ENCODE measurements at places on chromosomes 11 and 22.

GRCh38 chr11:95247127-95247684, 16.2 kb upstream of the SESN3 start:
- no peak for DNase-seq

DNA sequence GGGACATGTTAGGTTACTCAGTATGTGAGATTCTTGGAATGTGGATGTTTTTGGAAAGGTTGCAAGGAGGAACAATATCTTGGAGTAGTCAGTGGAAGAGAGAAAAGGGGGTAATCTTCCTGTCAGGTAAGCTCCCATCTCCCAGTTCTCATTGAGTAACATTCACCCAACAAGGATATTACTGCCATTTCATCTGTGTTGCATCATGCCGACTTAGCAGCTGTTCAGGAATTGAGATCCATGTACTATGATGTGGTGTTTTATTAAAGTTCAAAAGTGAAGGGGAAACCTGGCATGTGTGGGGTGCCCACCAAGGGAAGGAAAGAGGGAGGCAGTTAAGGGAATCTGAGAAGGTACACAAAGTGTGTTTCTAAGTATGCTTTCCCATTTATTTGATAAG, 58.4 kb upstream of the RASSF10 start:
- DNase-seq = no peak

- DNase-seq = no peak
Observed at GRCh38 chr11:1034456-1035295, 1.8 kb downstream of the MUC6 start.

GRCh38 chr22:40122792-40123191, 54.9 kb upstream of the TNRC6B start:
- DNase-seq = no peak

DNA sequence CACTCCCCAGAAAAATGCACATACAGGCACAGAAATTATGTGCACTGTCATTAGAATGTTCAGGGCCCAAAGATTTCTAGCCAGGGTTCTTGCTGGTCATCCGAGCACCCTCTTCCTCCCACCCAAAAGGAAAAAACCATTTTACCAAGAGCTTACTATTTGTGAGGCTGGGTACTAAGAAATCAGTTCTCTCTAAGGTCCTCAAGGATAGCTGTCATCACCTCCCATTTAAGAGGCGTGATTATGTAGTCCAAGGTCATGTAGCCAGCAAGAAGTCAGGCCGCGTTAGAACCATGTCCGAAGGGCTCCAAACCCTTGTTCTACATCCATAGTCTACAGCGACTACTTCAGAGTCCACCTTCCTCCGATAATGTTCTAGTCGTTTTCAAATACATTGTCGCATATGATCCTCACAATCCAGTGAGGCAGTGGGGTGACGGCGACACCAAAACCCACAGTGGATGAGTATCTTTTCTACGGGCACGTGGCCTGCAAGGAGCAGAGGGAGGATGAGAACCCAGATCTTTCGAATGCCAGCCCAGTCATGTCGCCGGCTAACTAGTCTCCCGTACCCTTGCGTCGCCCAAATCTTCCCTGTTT, 634 bp downstream of the TIMM8B start:
- peak; percentile 57 for DNase-seq

DNA sequence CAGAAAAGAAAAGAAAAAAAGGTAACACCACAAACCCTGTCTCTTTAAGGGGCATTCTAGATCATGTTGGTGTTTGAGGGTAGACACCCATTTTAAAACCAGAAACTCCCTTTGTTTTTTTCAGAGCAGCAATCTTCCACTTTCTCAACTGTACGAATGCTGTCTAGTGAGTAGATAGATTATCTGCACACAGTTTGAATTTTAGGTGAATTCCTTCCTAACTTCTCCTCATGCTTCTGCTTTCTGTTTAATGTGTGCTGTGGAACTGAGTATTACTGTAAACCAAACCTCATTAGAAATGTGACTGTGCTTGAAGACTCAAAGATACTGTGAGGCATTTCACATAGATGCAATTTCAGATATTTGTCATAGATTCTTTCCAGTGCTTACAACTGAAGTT, 102.4 kb downstream of the PRMT3 start:
- no peak for DNase-seq

GRCh38 chr11:70065318-70066135, 12.6 kb upstream of the ANO1 start:
- no peak for DNase-seq

DNA sequence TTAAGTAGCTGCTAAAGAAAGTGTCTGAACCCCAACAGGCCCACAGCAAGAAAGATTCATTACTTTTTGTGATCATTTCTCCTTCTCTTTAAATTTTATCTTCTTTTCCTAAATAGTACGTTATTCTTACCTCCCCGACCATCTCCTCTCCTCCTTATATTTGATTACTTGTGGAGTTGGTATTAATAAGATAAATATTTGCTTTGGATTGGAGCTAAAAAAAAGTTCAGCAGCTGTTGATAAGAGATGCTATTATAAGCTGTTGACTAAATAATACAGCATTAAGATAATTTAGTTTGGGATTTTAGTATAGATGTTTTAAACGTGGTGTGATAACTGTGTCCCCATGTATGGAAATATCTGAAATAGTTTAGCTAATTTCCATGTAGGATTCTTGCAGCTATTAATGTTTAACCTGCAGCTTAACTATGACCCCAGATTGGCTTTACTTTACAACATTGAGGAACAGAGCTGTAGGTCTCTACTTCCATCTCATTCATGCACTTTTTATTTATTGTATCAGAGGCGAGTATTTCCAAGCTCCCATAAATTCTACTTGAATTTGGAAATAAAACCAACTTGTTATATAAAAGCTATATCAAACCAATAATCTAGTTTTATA, 37.8 kb downstream of the ZNF143 start:
- DNase-seq = no peak

DNA sequence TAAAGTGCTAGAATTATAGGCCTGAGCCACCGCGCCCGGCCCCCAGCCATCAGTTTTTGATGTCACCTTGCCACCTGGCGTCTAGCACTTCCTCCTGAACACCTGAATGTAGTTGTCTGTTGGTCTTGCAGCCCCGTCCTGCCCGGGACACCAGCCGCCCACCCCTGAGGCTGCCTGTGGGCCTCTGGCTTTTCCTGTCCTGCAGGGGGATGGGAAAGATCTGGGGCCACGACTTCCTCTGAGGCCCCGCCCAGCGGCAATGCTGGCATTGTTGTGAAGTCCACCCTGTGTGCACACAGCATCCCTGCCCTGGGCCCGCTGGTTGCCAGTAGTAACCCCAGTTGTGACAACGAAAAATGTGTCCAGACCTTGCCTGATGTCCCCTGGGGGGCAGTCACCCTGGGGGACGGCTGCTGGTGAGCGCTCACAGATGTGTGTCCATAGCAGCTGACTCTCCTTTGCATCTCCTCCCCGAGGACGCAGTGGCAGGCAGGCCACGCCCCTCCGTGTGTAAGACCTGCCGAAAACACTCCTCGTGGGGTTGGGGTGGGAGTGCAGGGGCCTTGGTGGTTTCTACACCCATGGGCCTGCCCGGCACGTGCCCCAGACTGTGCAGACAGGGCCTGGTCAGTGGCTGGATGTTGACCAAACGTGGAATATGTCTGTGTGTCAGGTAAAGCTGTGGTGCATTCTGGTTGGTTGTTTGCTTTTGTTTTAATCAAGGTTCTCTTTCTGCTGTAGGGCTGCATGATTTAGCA, 6.8 kb downstream of the SELENOO start:
- peak; percentile 69 for DNase-seq

DNA sequence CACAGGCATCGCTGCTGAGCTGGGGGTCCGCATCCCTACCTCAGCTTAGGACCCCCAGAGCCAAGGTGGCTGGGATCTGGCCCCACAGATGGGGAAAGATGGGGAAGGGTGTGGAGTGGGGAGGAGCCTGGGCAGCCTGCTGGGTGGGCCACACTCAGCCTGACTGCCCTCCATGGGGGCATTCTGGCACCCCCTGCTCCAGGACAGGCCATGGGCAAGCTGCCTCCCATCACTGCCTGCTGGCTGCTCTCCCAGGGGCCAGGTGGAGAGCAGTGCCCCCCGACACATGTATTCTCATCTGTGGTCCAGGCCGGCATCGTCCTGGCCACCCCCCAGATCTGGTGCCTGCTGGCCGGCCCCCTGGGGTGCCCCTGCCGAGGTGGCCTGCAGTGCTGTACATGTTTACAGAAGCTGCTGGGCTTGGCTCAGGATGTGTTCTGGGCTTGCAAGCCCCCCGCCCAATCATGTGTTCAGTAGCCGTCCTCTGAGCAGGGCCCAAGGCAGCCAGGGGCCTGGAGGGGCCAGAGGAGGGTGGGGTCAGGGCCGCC, 7.8 kb upstream of the MYRF start:
- DNase-seq = no peak

- no peak for DNase-seq
Observed at GRCh38 chr11:126340960-126341606, 14.4 kb upstream of the ST3GAL4 start.

- DNase-seq = no peak
Observed at GRCh38 chr11:70662691-70663098, 264.4 kb downstream of the CTTN start.

DNA sequence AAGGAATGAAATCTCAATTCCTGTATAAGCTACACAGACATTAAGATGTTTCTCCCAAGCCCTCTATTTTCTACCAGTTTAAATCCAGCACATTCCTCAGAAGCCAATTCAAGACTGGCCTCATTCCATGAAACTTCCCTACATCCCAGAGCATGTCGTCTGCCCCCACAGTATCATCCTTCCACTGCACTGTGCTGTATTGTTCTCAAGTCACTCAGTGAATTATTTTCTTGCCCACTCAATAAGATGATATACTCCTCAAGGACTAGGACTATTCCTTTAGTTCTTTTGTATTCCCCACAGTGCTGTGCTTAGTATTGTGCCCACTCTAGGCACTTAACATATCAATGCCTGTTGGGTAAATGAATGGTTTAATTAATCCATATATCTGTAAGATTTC, 203.1 kb upstream of the BLID start:
- DNase-seq = no peak

GRCh38 chr11:12163181-12163941, 53.0 kb downstream of the MICAL2 start:
- no peak for DNase-seq

DNA sequence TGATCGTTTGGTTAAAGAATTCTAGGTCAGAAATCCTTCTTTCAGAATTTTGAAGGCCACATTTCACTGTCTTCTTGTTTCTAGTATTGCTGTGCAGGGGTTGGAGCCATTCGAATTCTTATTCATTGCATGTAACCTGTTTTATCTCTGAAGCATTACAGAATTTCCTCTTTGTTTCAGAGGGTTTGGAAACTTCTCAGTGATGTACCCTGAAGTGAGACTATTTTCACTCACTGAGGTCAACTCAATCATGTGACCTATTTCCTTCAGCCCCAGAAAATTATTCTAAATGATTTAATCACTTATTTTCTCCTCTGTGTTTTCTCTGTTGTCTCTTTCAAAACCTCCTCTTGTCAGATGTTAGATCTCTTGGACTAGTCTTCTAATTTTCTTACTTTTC, 147.8 kb downstream of the ENTHD1 start:
- peak; percentile 24 for DNase-seq

DNA sequence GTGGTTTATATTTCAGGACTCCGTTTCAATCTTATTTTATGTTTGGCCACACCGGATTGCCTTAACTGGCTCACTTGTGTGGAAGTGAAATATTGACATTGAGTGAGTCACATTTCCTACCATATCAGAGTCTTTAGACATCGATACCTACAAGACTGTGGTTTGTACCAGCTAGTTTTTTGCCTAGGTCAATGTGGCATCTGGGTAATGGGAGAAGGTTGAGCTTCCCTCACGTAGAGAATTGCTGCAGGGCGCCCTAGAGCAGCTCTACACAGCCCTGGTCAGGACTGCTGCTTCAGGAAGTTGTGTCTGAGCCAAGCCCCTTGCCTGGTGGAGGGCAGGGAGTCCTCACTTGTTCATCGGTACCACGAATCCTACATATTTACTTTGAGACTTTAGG, 1.6 kb downstream of the GRAMD1B start:
- DNase-seq = no peak

DNA sequence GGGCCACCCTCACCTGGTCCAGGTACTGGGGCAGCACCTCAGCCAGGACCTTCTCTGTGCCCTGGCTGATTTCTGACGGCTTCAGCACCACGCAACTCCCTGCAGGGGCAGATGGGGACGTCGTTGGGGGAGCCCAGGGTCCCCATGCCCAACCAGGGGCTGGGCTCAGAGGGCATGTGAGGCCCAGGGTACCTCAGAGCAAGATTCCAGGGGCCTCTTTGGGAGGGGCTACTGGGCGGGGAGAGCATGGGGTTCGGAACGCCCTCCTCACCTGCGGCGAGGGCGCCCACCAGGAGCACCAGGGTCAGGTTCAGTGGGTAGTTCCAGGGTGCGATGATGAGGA, 8.1 kb downstream of the ALDH3B2 start:
- no peak for DNase-seq

GRCh38 chr11:71971680-71972079, 27.0 kb upstream of the IL18BP start:
- no peak for DNase-seq

GRCh38 chr22:20430720-20431510, 6.7 kb downstream of the SCARF2 start:
- no peak for DNase-seq

- no peak for DNase-seq
Observed at GRCh38 chr22:42432818-42433217, 615 bp upstream of the NFAM1 start.

DNA sequence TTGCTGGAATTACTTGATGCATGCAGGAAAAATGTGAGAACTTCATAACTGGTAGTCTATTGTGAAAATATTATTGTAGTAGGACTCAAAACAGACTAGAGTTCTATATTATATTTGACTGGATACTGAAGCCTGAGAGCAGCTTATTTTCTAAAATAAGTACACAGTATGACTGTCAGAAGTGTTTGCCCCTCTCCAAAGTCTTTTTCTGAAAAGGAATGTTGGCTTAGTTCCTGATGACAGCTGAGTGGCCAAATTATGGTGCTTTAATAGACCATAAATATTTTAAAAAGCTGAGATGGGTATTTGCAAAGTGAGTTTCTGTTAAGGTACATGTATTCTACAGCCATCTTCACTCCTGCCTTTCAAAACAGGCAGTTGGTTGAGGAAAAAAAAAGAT, 13.1 kb downstream of the ZBED5 start:
- no peak for DNase-seq

Measured in NAMALWA (cell line).